RWPE2 (cell line): ENCODE measurements at places on chromosomes 11 and 22.

DNA sequence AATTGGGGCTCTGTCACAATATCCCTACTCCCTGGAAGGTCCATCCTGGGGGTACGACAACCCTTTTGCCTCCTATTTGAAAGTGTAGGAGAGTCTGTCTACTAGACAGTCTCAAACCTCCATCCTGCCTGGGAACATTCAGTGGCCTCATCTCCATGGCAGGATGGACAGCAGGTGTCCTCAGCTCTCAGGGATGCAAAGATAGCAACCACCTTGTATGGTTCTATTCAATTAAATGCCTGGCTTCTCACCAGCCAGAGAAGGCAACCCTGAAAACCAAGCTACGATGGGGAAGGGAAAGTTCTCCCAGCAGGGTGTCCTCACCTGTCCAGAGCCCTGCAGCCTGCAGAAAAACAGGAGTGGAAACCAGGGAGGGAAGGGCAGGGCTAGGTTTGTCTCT, 164.9 kb downstream of the MIAT start:
- DNase-seq = no peak

DNA sequence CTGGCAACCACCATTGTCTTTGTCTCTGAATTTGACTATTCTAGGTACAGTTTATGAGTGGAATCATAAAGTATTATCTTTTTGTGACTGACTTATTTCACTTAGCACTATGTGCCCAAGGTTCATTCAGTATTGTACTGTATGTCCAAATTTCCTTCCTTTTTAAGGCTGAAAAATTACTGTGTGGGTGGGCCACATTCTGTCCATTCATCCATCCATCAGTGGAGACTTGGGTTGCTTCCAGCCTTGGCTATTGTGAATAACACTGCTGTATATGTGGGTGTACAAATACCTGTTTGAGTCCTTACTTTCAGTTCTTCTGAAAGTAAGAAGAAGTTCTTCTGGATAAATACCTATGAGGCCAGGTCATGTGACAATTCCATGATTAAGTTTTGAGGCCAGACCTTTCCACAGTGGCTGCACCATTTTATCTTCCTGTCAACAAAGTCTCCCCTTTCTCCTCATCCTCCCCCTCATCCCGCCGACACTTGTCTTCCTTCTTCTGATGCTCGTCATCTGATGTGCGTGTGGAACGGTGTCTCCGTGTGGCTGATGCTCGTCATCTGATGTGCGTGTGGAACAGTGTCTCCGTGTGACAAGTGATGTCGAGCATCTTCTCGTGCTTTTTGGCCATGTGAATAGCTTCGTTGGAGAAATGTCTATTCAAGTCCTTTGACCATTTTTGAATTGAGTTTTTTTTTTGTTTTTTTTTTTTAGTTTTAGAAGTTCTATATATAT, 49.5 kb downstream of the SBF1 start:
- no peak for DNase-seq

- no peak for DNase-seq
Measured at GRCh38 chr11:100445231-100445735, 241.8 kb upstream of the ARHGAP42 start.

DNA sequence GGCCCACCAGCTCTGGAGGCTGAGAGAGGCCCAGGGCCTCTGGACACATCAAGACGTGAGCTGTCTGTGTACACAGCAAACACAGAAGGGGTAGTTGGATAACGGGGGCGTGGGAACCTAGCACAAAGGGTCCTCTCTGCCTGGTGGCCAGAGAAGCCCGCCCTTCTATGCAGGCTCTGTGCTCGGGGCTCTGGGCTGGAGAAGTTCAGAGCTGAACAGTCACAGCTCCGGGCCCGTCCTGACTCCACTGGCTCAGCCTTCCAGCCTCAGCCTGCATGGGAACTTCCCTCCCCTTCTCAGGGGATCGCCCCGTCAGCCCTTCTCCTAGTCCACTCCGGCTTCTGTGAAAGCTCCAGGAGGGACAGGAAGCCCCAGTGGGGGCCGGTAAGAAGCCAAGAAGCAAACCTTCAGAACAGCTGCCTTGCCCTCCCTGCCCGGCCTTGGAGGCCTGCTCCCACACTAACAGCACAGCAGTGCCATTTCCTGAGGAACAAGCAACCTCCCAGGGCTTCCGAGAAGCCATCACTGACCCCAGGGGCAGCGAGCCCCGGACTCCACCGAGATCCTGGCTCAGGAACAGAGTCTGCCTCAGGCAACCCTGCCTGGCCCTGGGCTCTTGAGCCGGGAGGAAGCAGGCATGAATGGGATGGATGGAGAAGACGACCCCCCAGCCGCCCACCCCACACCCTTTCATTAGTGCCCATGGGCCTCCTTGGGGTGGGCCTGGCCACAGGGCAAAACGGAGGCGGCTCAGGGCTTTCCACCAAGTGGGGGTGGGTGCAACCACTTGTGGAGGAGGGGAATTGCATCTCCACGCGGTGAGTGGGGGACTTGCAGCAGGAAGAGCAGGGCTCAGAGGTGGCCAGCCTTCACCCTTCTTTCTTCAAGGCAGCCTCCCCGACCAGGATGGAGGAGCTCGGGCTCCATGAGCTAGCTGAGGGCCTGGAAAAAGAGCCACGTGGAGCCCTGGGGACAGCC, 119.8 kb downstream of the ST3GAL4 start:
- DNase-seq = no peak

DNA sequence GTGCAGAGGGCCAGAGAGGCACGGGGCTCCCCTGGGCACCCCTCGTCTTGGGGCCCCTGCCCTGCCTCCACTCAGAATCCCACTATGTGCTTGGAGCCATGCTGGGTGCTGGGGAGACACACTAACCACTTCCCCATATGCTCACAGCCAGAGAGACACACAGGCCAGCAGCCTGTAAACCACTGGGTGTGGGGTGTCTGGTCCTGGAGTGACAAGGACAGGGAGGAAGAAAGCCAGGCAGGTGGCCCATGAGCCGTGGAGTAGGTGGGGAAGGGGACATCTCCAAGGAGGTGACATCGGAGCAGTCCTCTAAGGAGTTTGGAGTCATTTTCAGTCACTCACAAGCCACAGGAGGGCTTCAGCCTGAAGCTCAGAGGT, 58.9 kb downstream of the CDKN1C start:
- DNase-seq = no peak

- DNase-seq = no peak
Measured at GRCh38 chr22:33337524-33337923, 279.3 kb upstream of the SYN3 start.

GRCh38 chr22:23225724-23226496, 45.6 kb downstream of the BCR start:
- DNase-seq = peak; percentile 80

DNA sequence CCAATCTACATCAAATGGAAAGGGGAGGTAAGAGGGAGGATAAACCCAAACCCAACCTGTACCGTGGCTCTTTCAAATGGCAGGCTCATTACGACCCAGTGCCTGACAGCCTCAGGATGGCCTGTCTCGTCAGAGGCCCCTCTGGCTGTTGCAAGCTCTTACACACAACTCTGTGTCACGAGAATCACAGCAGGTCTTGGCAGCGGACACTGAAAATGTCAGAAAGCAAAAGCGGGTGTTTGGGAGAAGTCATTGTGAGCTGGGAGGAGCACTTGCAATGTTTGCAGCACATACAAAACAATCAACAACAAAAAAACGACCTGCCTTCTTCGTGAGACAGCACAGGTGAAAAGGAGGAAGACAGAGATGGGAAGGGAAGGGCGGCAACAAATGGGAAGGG, 248.1 kb downstream of the OPCML start:
- DNase-seq = no peak
